ENCODE measurements at places on chromosomes 2 and 18.

DNA sequence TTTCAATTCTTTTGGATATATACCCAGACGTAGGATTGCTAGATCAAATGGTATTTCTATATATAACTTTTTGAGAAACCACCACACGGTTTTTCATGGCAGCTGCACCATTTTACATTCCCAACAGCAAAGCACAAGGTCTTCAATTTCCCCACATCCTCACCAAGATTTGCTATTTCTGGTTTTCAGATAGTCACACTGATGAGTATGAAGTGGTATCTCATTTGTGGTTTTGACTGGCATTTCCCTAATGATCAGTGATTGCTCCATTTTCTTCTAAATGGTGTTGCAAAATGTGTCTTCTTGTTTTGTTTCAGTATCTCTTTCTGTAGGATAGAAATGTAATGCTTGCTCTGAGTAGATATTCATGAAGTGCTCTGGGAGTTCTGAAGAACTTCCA, 52.0 kb downstream of the ANKRD44 start:
- no peaks in the 10 kb centered on the region for H3K36me3 ChIP-seq
- DNase-seq: no peak
- H3K27ac ChIP-seq: peak overlapping the region; percentile 44

DNA sequence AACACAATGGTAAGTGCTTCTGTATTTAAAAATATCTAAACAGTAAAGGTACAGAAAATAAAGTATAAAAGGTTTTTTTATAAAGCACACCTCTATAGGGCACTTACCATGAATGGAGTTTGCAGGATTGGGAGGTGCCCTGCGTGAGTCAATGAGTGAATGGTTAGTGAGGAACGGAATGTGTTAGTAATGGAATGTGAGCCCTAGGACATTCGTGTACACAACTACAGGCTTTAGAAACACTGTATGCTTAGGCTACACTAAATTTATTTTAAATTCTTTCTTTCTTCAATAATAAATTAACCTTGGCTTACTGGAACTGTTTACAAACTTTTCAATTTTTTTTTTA, 337.9 kb upstream of the SLC39A10 start:
- no peak overlapping the region for H3K27ac ChIP-seq
- DNase-seq: no peak
- H3K36me3 ChIP-seq: no peaks in the 10 kb centered on the region

- H3K4me1 ChIP-seq: no peaks in the 10 kb centered on the region
- no peak for DNase-seq
- no peaks in the 10 kb centered on the region for H3K27me3 ChIP-seq
- no peak overlapping the region for H3K27ac ChIP-seq
- no peak overlapping the region for H3K4me3 ChIP-seq
These were observed 72.5 kb downstream of the RMDN2 start for GRCh38 chr2:37997629-37998028.

DNA sequence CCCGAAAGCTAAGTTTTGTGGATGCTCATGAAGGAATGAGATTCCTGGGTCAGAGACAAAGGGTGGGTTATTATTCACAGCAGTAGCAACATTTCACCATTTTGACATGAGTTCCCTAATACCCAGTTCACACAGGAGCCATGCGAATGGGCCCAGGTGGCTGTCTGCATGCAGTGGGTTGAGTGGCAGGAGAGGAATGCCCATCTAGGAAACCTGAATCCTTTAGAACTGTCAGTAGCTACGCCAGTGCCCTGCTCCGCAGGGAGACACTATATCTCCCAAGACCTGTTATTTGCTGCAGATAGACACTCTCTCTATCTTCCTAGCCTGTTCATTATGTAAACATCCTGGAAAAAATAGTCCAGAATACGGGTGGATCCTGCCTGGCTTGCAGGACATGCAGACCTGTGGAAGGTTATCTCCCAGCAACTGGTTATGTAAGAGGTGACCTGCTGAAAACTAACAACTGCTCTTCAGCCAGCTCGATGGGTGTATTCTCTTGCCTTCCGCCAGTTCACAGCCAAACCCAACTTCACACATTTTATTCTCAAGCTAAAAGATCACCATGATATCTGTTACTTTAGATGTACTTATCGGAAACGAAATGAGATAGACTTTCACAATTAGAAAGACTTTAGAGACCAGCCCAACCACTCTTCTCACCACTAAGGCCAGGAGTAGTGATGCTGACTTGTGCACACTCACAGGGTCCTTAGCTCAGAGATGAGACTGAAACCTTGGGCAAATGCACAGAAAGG, 59.1 kb downstream of the MBP start:
- DNase-seq: no peak
- no peaks in the 10 kb centered on the region for H3K27me3 ChIP-seq
- H3K4me3 ChIP-seq: no peak overlapping the region
- peaks cover 71% of the 10 kb centered on the region for H3K4me1 ChIP-seq
- H3K36me3 ChIP-seq: no peaks in the 10 kb centered on the region

DNA sequence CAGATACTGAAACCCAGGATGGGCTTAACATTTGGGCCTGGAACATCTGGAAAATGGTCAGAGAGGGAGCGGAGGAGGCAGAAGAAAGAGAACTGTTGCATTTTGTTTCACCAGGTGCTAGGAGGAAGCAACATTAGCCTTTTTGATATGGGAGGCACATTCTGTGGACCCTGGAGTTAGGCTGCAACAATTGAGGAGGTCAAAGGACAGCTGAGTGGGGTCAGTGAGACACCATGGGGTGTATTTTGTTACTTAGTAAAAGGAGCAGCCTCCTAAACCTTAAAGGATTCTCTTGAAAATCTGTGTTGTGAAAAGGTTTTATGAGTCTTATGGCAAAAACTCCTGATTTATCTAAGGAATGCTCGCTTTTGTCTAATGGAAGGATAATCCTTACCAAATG, 124.9 kb downstream of the GREB1L start:
- no peak for DNase-seq
- H3K27me3 ChIP-seq: no peaks in the 10 kb centered on the region
- H3K36me3 ChIP-seq: no peaks in the 10 kb centered on the region
- H3K4me1 ChIP-seq: no peaks in the 10 kb centered on the region

DNA sequence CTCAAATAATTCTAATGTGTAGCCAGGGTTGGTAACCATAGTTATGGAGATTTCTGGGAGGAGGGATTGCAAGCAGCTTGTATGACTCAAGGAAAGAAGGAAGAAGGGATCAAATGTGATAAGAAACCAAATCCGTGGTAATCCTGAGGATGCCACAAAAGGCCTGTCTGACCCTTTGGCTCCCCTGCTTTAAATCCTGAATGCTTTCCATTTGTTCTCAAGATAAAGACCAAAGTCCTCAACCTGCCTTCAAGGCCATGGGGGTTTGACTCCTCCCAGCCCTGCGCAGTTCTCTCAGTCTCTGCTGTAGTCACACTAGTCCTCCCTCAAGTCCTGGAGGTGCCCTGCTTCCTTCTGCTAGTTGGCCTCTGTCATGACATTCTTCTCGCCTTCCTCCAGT, 74.0 kb downstream of the SUMO1 start:
- H3K27me3 ChIP-seq: no peaks in the 10 kb centered on the region
- no peak overlapping the region for H3K27ac ChIP-seq
- no peak for DNase-seq
- no peaks in the 10 kb centered on the region for H3K4me1 ChIP-seq
- H3K36me3 ChIP-seq: no peaks in the 10 kb centered on the region
- no peak overlapping the region for H3K4me3 ChIP-seq

GRCh38 chr2:205657579-205657978, 24.7 kb upstream of the NRP2 start:
- no peaks in the 10 kb centered on the region for H3K36me3 ChIP-seq
- no peaks in the 10 kb centered on the region for H3K4me1 ChIP-seq
- DNase-seq: no peak
- no peak overlapping the region for H3K27ac ChIP-seq
- H3K4me3 ChIP-seq: no peak overlapping the region

GRCh38 chr2:239147376-239147775, 253.4 kb downstream of the HDAC4 start:
- H3K27me3 ChIP-seq: no peaks in the 10 kb centered on the region
- H3K36me3 ChIP-seq: peaks cover 3% of the 10 kb centered on the region
- no peak overlapping the region for H3K4me3 ChIP-seq
- no peak overlapping the region for H3K27ac ChIP-seq

DNA sequence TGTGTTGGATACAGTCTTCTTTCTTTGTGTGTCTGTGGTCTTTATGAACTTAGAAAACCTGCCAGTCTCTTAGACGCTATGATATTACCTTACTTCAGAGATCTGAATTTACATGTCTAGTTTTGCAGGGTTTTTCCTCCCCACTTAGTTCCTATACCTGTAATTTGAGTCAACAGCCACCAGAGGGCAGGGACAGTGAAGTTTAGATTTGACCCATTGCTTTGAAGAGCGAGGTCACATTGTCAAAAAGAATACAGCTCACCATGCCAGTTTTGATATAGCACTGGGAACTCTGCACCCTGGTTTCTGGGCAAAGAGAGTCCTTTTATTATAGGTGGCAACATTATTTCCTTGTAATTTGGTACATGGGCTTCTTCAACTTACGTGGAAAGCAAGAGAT, 102.3 kb downstream of the MAPK4 start:
- H3K27ac ChIP-seq: no peak overlapping the region
- no peak overlapping the region for H3K4me3 ChIP-seq
- no peaks in the 10 kb centered on the region for H3K36me3 ChIP-seq

GRCh38 chr2:36367486-36367885, 11.9 kb downstream of the CRIM1 start:
- no peaks in the 10 kb centered on the region for H3K4me1 ChIP-seq
- no peak overlapping the region for H3K27ac ChIP-seq
- DNase-seq: no peak

Measured in naive thymus-derived CD4-positive, alpha-beta T cell (primary cell).